ENCODE measurements at places on chromosomes 5 and 9.
A peak's percentile ranks its signal among the peaks of the same experiment; 100 is the strongest.

GRCh38 chr9:136057236-136058081 is 37.6 kb downstream of the NACC2 start:
- DNase-seq: no peak

- DNase-seq: no peak
Measured at GRCh38 chr9:107465467-107466451, 23.8 kb downstream of the KLF4 start.

DNA sequence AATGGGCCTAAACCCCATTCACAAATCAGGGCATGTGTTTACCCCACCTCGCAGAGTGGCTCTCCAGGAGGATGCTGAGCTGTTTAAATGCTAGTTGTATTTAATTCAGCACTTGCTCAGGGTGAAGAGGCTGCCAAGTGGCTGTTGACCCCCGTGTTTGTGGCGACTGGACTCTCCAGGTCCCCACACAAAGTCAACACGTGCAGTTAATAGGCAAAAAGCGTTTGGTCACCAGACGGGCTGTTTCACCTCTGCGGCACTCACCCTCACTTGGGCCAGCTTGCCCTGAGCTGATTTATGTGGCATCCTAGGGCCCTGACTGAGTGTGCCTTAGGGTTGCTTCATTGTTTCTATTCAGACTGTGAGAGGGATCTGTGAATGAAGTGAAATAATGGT is 152.3 kb downstream of the GAS1 start:
- DNase-seq: no peak

- DNase-seq: no peak
Measured at GRCh38 chr5:138946241-138946623, 71.1 kb upstream of the LRRTM2 start.

GRCh38 chr5:92907938-92908606 is 672.9 kb downstream of the NR2F1-AS1 start:
- DNase-seq: peak; percentile 73

GRCh38 chr5:89087551-89088318 is 204.8 kb upstream of the MEF2C start:
- no peak for DNase-seq

GRCh38 chr9:112629671-112630485 is 88.0 kb downstream of the INIP start:
- DNase-seq: no peak

- peak; percentile 98 for DNase-seq
Measured at GRCh38 chr5:142201471-142201887, 92.9 kb downstream of the NDFIP1 start.

GRCh38 chr5:143601917-143602333 is 198.4 kb upstream of the NR3C1 start:
- no peak for DNase-seq

DNA sequence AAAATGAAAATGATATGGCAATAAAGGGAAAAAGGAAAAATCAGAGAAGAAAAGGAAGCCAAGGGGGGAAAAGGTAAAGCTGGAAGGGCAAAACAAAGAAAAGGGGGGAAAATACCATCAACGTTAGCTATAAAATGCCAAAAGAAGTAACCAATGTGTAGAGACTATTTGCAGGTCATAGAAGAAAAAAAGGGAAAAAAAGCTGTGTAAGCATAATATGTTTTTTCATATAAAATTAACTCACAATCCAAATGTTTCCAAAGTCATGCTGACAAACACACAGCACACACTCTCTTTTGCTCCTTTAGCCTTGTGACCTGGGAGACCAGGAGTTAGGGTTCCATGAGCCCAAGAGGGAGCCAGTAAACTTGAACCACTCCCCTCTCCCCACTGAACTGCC is 18.2 kb downstream of the FBN2 start:
- DNase-seq: no peak

GRCh38 chr9:20364959-20365358 is 257.3 kb downstream of the MLLT3 start:
- no peak for DNase-seq

DNA sequence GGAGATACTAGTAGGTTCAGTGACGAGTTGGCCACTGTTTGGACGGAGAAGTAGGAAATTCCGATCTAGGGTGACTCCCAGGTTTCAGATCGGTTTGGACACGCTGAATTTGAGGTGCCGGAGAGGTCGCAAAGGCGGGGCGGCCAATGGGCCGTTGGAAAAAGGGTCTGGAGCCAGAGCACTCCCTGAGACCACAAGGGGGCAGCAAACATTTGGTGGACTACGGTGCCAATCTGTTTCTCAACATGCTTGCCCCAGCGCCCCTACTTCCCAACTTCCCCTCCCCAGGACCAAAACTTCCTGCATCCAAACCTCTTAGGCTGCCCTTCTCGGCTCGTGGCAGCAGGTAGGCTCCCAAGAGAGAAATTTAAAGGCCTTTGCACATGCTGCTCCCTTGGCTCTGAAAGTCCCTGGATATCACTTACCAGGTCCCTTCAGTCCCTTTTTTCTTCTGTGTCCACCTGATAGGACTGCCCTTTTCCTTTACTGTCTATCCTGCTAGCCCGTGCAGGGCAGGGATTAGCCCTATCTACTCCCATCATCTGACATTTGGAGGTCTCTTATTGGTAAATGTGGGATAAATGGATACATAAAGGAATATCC is 992 bp upstream of the RPP25L start:
- DNase-seq: peak; percentile 63

DNA sequence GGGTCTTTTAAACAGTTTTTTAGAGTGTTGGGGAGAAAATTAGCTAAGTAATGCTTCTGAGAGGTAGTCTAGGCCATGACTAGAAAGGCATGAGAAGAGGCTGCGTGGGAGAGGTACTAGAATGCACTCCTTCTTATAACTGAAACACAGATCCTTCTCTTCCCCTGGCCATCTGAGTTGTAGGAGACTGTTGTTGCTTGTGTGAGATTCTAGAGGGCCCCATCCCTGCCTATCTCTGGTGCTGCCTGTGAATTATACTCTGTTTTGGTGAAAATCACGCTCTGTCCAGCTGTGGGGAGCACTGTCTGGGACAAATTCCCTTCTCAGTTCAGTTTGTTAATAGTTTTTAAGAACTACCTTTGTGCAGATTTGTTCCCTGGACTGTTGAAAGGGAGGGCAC is 37.5 kb downstream of the MAP1B start:
- DNase-seq: no peak

- no peak for DNase-seq
Measured at GRCh38 chr9:108035487-108035886, 545.9 kb upstream of the KLF4 start.

GRCh38 chr9:79551994-79552393 is 19.8 kb upstream of the TLE4 start:
- DNase-seq: no peak

GRCh38 chr5:64180661-64181343 is 15.2 kb downstream of the RNF180 start:
- DNase-seq: peak; percentile 25

DNA sequence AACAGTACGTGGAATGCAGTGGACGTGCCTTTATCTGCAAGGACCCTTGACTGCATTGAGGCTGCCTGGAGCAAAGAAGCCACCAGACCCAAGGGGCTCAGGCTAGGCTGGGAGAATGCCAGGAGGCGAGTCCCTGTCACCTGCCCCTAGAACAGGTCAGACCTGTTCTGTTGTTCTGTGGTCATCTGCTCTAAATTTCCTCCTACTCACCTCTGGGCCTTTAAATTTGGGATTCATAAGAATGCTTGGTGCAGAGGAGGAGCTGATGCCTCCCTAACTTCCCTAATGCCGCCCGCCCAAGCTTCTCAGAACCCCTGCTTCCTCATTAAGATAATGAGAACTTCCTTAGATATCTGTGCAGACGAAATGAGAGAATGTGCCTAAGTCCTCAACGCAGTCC is 32.0 kb downstream of the DAPK1 start:
- no peak for DNase-seq

DNA sequence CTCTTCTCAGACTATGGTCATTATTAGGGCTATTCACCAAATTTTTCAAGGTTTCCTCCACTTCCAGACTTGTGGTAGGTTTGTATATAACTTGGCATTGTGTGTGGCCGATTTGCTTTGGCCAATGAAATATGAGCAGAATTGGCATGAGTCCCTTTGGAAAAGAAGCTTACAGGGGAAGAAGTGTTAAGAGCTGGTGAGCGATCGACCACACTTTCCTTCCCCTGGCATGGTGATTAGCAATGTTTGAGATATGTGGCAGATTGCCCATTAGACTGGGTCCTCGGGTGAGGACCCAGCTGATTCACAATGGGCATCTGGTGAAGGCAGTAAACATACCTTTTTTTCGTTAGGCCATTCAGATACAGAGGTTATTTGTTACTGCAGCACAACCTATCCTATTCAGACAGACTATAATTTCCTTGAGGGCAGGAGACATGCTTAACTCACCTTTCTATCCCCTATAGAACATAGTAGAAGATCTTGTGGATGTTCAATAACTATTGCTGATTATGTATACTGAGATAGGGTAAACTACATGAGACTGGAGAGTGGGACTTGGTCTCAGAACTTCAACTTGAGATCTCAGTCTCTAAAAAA is 62.8 kb upstream of the KLF9 start:
- peak; percentile 26 for DNase-seq

GRCh38 chr5:147586832-147587231 is 77.0 kb upstream of the DPYSL3 start:
- DNase-seq: no peak
